ENCODE measurements at places on chromosomes 3 and 15. TPM values are rescaled to one million over a fixed set of nuclear protein-coding genes. Genes with fewer than 3 reads are reported as not detected.

DNA sequence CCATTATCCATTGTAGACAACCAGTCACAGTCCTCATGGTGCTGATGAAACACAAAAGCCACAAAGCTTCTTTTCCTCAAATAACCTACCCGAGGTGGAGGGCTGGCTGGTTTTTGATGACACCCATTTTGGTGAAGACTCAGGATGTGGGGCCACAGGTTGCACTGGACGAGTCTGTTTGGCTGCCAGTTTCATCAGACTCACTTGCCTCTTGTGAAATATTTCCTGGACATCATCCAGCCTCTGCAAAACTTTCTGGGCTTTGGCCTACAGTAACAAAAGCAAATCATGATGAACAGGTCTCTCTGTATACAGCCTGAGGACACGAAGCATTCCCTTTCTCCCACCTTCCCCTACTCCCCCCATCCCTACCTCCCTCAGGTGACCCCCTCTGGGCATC lies 42.2 kb downstream of the B3GNT5 start:
- DNase-seq: no peak

GRCh38 chr3:121951291-121951919 lies 57.2 kb downstream of the SLC15A2 start:
- DNase-seq: no peak

GRCh38 chr3:139313921-139314320 lies 29.9 kb upstream of the MRPS22 start:
- no peak for DNase-seq

DNA sequence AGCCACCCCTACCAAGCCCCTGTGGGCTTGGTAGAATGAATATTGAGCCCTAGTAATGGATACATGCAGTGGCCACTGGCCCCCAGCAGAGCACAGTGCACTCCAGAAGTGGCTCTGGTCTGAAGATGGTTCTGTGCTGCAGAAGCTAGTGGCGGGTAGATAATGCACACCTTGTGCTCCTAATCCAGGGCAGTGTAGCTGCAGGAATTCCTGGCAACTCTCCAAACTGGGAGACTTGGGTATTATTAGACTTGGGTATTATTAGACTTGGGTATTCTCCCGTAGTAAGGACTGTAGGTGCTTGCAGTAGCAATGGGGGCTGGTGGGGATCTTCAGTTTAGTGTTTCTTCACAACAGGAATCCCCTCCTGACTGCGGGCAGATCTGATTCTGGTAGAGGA lies 34.7 kb downstream of the NUSAP1 start:
- DNase-seq: no peak

- no peak for DNase-seq
These were observed 761 bp upstream of the GRIP2 start for GRCh38 chr3:14540821-14541385.

DNA sequence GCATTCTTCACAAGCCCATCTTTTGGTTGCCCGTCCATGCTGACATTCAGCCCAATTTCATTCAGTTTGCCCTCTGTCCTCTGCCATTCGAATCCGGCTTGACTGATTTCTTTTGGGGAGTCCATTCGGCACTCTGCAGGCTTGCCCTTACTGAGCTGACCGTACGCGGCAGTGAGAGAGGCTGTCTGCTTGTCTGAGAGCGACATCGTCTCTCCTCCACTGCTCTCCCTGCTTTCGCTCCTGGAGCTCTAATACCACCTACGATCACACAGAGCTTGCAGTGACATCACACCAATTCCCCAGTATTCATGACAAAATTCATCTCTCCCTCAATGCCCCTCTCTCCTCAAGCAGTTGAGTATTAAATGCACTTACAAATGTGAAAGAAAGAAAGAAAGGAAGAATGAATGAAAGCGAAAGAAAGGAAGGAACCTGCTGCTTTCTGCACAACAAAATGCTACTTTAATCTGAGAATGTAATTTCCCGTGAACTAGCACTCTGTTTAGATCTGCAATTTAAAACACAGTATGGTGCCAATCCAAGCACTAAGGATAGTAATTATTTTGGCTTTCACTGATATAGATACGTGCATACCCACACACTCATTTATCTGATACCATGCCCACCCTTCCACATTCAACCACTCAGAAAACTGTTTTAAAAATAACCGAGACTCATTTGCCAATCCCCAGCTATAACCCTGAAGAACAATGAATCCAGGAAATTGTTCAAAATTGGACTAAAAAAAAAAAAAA lies 89.5 kb downstream of the DHX30 start:
- DNase-seq: no peak

GRCh38 chr3:141275973-141276372 lies 44.3 kb downstream of the PXYLP1 start:
- no peak for DNase-seq

DNA sequence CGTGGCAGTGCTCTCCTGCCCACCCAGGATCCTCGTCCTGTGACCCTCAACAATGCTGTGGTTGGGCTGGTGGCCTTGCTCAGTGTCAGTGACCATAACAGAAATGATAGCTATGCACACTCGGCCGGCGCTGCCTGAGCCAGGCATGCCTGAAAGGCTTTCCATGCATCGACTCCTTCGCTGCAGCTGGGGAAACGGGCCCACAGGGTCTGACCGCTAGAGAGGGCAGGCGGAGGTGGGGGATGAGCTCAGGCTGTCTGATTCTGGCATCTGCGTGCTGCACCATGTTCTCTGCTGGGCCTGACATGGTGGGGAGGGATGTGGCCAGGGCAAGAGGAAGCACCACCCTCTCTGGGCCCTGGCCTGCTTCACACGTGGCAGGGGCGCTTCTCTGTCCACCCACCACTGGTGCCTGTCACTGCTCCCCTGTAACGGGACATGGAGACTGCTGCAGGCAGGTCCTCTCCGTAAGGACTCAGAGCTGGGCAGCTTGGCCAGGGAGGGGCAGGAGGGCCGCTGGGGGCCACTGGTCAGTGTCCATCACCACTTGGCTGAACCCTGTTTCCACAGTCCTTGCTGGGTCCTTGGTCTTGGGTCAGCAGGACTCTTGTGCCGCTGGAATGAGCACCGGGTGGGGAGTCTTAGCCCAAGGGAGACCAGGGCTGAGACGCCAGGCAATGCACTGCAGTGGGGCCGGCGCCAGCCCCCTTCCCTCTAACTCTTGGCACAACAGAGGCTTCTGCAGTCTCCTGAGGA lies 64.1 kb upstream of the RPL32 start:
- no peak for DNase-seq

GRCh38 chr3:25046911-25047771 lies 380.9 kb upstream of the RARB start:
- DNase-seq: no peak

DNA sequence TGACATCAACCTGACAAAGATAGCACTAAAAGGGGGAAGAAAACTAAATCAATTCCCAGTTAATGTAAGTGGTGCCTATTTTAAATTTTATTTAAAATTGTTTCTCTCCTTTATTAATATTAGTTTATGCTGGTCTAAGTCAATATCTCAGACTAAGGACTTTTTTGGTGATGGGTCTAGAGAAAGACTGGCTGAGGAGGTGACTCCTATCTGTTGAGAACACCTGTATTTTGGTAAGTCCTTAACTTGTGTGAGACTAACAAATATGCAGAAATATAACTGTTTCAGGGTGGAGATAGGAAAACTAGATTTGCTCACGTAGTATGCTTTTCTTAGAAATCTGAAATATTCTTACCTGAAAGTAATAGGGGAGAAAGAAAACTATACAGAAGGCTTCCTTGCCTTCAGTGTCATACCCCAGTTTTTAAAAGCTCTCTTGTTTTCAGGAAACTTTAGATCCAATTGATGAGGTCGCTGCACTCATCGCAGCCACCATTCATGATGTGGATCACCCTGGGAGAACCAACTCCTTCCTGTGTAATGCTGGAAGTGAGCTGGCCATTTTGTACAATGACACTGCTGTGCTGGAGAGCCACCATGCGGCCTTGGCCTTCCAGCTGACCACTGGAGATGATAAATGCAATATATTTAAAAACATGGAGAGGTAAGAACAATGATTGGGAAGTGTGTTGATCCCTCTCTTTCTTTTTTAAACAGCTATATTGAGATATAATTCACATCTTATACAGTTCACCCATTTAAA lies 138.9 kb downstream of the PDE8A start:
- DNase-seq: no peak

- no peak for DNase-seq
These were observed 449.0 kb downstream of the NAALADL2 start for GRCh38 chr3:175308097-175308496.

- no peak for DNase-seq
These were observed 94.1 kb upstream of the PRICKLE2 start for GRCh38 chr3:64319391-64319790.

GRCh38 chr3:177449360-177450006 lies 252.2 kb upstream of the TBL1XR1 start:
- no peak for DNase-seq

DNA sequence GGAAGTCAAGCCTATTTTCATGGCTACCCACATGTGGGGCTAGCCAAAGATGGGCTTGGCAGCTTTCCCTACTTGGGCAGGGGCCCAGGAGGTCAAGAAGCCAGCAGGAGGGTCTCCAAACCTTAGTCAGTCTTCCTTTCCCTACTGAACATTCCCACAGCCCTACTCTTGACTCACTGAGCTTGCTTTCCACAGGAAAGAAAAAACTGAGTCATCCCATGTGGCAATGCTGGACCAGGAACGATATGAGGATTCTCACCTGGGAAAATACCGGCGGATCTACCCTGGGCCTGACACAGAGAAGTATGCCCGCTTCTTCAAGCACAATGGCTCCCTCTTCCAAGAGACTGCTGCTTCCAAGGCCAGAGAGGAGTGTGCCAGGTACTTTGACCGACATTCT lies 3.7 kb upstream of the NGRN start:
- DNase-seq: no peak

GRCh38 chr15:58110999-58111717 lies 27.0 kb upstream of the AQP9 start:
- DNase-seq: no peak

GRCh38 chr3:109478614-109479013 lies 141.3 kb upstream of the DPPA4 start:
- DNase-seq: no peak

DNA sequence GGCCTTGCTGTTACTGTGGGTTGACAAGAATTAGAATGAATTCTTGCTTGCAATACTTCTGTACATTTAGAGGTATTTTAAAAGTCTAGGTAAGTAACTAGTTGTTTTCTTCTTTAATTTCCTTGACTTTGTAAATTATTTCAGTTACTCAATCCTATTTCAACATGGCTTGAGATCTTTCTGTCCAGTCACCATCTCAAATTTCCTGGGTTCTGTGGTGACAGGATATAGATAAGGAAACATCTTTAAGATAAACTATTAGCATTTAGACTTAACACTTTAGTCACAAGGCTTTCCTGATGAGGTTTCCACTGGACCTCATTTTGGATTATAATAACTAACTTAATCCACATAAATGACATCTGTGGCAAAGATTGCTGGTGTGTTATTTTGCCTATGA lies 195.9 kb upstream of the DPH6 start:
- no peak for DNase-seq

DNA sequence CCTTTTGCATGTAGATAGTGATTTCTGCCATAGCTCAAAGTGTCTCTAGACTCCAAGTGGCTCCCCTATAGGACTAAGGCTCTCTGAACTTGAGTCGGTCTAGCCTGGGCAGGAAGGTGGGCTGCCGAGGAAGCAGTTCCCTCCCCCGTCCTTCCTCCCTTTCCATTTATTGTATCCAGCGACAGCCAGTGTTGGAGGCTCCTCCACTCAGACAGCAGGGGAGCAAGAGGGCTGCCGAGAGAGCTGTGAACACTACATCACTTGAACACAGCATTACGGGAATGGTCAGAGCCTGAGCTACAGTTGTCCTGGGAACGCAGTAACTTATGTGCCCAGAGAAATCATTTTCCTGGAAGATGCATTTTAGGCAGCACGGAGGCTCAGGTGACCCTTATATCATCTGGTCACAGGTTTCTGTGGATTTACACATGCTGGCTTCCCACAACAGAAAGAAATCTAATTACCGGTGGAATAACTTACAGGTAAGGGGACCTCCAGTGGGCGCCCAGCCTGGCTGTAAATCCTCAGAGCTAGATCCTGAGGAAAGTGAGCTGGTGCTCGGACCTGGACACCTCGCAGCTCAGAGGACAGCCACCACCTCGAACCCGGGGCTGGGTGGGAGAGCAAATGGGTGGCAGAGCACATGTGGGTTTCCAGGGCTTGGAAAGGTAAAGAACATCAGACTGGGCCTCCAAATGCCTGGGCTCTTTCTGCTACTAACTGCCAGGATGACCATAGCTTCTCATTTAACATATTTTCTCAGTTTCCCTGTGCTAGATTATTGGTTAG lies 197.1 kb downstream of the UACA start:
- DNase-seq: no peak

DNA sequence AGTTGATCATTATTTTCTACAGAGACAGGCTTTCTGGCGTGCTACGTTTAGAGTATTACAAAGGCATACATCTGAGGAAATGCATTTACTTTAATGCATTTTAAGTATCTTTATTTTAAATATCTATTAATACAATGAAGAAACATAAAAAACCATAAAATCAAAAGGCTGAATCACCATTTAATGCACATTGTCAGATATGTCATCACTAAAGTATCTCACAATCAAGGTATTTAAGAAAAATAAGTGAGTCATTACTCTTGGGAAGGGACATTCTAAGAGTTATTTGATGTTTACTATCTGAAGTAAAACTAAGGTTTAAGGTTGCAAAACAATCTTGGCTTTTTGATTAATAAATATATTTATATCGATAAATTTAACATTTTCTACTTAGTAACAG lies 102.2 kb downstream of the CTNNB1 start:
- no peak for DNase-seq

GRCh38 chr15:59405079-59405478 lies 32.4 kb upstream of the MYO1E start:
- DNase-seq: no peak

GRCh38 chr15:98447069-98447468 lies 201.3 kb upstream of the IGF1R start:
- DNase-seq: no peak

The TM6SF1 gene
- 9.1 TPM for total RNA-seq

The GPR176 gene
- total RNA-seq: 43.0 TPM

The MYRIP gene
- 5.1 TPM for total RNA-seq

The CSTA gene
- 12.3 TPM for total RNA-seq

The GP9 gene
- not detected for total RNA-seq

The NME9 gene
- not detected for total RNA-seq

The CTDSPL gene
- 59.6 TPM for total RNA-seq

The TM4SF18 gene
- 4.9 TPM for total RNA-seq

Data from thoracic aorta (tissue), 2 donors.